Stromal cell of bone marrow (primary cell): ENCODE measurements at places on chromosomes 11 and 22.

DNA sequence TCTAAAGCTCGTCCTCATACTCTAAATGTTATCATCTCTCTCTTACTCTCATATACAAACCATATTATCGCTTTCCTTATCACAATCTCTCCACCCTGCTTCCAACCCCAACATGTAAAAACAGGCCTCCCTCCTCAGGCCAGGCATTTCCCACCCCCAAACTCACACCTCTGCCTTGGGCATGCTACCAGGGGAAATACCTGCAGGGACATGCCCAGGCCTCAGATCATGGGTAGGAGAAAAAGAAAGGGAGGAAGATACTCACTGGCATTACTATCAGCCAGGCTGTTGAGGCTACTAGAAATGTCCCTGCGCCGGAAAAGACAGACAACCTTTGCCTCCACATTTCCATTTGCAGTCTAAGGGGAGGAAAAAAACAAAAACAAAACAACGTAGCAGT, 1.8 kb downstream of the MTA2 start:
- DNase-seq = no peak

GRCh38 chr11:45788887-45789286, 16.1 kb upstream of the SLC35C1 start:
- DNase-seq = no peak

DNA sequence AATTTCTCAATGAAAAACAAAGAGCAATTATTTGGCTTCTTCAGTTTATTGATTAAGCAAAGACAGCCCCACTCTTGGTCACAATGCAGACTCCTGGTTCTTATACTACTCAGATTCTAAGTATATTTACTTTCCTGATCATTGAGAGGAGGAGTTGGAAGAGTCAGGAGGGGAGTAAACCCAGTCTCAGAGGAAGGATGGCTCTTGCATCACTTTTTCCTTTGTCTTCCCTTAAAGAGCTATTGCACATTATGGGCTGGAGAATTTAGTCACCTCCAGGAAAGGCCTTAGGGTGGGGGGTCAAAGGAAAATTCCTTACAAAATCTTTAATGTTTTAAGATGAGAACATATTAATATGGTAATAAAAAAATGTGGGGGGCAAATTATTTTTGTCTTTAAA, 8.1 kb downstream of the SLC17A6 start:
- DNase-seq = no peak

GRCh38 chr22:39173787-39174497, 21.5 kb upstream of the CBX7 start:
- DNase-seq = no peak

GRCh38 chr22:23113067-23113846, 28.5 kb downstream of the RSPH14 start:
- DNase-seq = no peak
